ENCODE measurements at places on chromosomes 2 and 18. TPM values are rescaled to one million over a fixed set of nuclear protein-coding genes. Genes with fewer than 3 reads are reported as not detected.

- no peak for DNase-seq
Observed at GRCh38 chr2:159444754-159445153, 158.3 kb upstream of the WDSUB1 start.

GRCh38 chr2:82237994-82238662 lies 1933.6 kb upstream of the LRRTM1 start:
- no peak for DNase-seq

GRCh38 chr18:46392576-46392975 lies 264.4 kb downstream of the LOXHD1 start:
- no peak for DNase-seq

DNA sequence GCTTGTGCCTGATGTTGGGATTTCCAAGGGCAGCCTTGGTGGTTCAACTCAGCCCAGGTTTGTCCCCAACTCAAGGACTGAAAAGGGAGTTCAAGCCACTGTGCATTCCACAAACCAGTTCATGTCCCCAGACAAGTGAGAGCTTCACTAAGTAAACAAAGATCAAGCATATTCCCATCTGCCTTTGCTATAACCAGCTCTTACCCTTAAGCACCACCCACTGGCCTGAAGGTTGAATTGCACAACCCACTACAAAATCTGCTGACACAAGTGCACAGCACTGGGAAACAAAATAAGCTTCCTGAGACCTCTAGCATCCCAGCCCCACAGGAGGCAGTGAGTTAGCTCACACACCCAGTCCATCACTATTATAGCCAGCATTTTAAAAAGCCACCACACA lies 516.7 kb downstream of the NR4A2 start:
- no peak for DNase-seq

GRCh38 chr2:160144280-160144990 lies 55.6 kb downstream of the ITGB6 start:
- DNase-seq = peak; percentile 47

- no peak for DNase-seq
Observed at GRCh38 chr2:241226723-241227572, 38.5 kb downstream of the ANO7 start.

GRCh38 chr2:213766465-213766901 lies 482.2 kb downstream of the SPAG16 start:
- no peak for DNase-seq

Gene CD8B
- total RNA-seq = not detected

Gene RIT2
- not detected for total RNA-seq

Gene PCARE
- total RNA-seq = not detected

Gene CCDC141
- 0.18 TPM for total RNA-seq

Gene GKN2
- not detected for total RNA-seq

Gene EFEMP1
- total RNA-seq = 155 TPM

All from astrocyte (in vitro differentiated cells and primary cell).